Muscle of back (tissue), 13 donors: ENCODE measurements at places on chromosomes 11 and 22. TPM values are rescaled to one million over a fixed set of nuclear protein-coding genes. Genes with fewer than 3 reads are reported as not detected.

GRCh38 chr11:21723678-21724077 lies 469.2 kb upstream of the ANO5 start:
- DNase-seq: no peak

- DNase-seq: no peak
Measured at GRCh38 chr11:126991596-126991995, 9.0 kb downstream of the KIRREL3 start.

GRCh38 chr11:63508009-63508408 lies 2.1 kb downstream of the LGALS12 start:
- no peak for DNase-seq

The SLCO2B1 gene
- 12.3 TPM for polyA plus RNA-seq

The INPP5J gene
- polyA plus RNA-seq: 1.4 TPM

GRCh38 chr22:21622919-21623647 lies 6.7 kb downstream of the YDJC start:
- peak; percentile 32 for DNase-seq

- no peak for DNase-seq
Measured at GRCh38 chr11:12246989-12247388, 130.4 kb upstream of the PARVA start.

DNA sequence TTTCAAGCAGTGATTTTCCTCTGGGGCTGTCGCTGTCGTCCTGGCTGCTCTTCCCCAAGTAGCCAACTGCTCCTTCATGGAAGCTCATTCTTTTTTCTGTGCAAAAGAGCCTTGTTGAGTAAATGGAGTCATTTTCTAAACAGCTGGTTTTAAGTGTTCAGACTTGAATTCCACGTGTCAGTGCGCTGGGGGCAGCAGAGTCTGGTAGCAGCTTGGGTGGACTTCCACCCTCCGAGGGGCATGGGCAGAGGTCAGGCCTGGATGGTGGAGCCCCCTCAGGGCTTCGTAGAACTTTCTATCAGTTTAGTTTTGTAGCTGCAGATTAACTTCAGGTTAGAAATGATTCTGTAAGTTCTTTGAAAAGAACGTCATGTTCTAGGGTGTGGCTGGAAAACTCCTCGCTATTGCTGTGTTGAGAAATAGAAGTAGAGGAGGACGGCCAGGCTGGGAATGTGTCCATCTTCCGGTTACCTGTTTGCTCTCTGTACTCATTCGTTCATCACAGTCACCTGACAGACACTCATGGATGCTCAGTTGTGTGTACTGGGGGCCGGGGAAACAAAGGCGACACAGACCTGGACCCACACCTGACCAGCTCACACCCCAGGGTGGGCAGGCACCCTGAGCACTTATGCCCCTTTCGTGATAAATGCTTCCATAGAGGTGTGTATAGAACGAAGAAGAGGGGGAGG lies 270.7 kb downstream of the TBC1D22A start:
- no peak for DNase-seq

DNA sequence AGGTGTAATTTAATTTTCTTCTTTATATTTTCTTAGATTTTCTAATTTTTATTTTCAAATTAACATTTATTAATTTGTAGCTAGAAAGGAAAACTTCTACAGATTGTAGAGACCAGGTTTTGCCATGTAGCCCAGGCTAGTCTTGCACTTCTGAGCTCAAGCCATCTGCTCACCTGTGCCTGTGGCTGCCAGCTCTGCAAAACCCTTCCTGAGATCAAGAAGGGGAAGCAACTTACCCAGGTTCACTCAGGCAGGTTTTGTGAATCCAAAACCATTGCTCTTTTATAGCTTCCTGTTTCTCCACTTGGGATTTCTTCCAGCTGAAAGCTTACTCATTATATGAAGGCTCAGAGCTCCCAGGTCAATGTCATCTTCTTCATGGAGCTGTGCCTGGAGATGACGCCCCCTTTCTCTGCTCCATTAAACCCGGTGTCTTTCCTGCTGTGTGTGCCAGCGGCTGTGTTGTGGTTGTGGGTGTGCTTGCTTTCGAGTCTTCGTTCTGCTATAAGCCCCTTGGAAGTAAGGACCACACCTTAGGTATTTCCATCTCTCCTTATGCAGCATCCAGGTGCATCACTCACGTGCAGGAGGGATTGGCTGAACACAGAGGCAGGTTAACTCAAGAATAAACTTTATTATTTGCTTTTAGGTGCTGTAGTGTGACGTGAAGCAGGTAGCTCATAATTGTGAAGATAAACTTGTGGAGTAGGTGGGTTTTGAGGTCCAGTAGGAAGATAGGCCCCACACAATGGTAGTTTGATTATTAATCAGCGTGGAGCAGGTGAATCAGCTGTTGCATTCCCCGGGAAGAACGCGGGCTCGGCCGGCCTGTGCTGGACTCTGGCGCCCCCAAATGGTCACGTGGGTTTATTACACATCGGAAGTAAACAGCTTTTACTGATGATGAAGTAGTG lies 42.2 kb upstream of the INCENP start:
- DNase-seq: peak; percentile 81

DNA sequence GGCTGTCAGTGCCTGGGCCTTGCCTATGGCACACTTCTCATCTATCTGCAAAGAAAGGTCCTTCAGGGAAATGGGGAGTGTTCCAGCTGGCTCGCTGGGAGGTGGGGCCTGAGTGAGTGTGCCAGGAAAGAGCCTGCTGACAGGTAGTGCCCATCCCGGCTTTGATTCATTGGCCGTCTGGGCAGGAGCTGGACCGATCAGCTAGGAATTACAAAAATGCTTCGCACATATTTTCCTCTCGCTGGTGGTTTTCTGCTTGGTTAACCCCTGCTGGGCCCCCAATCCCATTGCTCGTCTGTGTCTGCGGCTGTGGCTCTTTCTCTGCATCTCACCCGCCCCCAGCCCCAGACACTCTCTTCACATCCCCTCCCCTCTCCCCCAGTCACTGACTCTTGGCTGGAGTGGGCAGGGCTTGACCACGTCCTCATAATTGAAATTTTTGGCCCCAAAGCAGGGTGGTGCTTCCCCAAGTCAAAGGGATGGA lies 10.8 kb downstream of the LIF start:
- no peak for DNase-seq

DNA sequence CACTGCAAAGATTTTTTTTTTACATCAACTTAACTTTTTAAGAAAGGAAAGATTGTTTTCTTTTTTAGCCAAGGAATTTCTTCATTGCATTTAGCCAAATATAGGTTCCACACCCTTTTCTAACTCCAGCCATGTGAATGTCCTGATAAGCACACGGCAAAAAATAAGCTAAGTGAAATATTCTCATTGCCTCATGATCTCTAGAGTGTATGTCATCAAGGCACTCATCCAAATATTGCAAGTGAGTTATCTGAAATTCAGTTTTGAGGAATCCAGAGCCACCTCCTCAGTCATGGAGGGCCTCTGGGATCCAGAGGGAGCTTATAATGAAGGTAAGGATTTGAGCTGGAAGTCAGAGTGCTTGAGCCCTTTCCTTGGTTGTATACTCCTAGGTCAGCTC lies 80.0 kb downstream of the BLID start:
- peak; percentile 76 for DNase-seq

- DNase-seq: peak; percentile 38
Measured at GRCh38 chr11:61912530-61912898, 4.9 kb downstream of the RAB3IL1 start.

DNA sequence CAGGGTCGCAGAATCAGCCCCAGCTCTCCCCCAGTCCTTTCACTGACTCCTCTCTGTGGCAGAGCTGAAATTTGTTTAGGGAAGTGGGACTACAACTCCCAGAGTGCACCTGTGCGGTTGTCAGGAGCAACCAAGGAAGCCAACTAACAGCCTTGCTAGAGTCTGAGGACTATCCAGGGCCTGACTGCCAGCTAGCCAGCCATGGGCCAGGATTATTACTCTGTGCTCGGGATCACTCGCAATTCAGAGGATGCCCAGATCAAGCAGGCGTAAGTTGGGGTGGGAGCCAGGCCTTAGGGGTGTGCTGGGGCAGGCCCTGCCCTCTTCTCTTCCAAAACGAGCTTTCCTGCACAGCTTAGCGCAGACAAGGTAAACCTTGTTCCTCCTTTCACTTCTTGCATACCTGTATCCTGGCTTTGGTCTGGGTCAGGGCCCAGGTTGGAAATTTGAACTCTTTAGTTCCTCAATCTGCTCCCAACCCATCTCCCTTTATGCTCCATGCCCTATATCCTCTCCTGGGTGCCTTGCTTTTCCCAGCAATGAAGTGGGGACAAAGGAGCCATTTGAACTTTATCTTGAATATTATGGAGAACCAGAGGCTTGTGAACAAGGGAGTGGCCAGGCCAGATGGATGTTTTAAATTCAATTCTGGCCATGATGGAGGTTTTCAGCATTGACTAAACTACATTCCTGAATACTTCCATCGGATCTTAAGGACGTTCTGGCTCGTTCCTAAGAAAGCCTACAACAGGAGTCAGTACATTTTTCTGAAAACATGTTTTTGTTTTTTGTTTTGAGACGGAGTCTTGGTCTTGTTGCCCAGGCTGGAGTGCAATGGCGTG lies at the start of gene DNAJB13:
Gene DNAJB13 (plus strand): TSS at position 158 of the 842 bp plus-strand sequence. CDS start 44 bp downstream, at position 202.
- DNase-seq: no peak

The OR5T3 gene
- polyA plus RNA-seq: not detected

DNA sequence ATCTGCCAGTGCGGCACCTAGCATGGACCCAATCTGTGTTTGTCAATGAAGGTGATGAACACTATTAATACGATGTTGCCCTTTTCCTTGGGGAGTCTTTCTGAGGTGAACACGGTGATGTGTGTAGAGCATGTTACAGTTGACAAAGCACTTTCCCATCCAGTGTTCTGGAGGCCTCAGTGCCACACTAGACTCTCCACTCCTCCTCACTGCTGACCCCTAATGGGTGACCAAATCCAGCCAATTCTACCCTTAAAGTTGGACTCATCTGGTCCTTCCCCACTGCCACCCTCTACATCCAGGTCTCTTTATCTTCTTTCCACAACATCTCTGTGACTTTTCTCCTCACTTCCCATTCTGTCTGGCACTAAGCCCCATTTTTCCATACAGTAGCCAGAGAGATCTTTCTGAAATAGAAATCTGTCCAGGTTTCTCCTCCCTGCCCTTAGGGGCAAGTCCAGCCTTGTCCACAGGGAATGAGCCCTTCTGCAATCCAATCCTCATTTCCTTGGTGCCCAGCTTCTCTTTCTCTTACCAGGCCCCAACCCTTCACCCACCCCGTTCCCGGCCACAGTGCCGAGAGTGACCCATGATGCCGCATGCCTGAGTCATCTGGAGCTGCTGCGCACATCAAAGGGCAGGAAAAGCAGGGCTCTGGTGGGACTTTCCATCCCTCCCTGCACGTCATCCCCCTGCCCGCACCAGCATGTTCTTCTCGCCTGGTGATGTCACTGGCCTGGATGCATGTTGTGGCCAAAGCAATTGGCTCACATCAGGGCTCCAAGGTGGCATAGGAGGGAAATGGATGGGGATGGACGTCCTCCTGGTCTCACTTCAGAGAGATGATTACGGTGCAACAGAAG lies 64.2 kb downstream of the RASSF10 start:
- DNase-seq: peak; percentile 12

The CLTCL1 gene
- 27.6 TPM for polyA plus RNA-seq

DNA sequence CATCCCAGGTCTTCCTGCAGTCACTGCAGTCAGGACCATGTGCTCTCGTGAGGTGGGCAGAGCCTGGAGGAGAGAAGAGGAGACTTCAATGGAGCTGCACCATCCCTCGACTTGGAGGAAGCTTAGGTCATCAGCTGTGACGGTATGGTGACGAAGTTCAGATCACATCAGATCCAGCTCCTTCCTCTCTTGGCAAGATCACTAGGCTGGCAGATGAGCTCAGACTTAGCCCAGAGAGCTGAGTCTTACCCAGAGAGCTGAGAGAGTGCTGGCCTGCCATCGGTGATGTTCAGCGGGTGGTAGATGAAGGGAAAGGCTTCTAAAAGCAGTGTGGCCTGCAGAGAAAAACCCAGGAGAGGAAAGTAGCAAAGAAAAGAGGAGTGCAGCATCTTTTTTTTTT lies 1.8 kb upstream of the SLC15A3 start:
- no peak for DNase-seq

The C22orf15 gene
- polyA plus RNA-seq: 0.16 TPM

DNA sequence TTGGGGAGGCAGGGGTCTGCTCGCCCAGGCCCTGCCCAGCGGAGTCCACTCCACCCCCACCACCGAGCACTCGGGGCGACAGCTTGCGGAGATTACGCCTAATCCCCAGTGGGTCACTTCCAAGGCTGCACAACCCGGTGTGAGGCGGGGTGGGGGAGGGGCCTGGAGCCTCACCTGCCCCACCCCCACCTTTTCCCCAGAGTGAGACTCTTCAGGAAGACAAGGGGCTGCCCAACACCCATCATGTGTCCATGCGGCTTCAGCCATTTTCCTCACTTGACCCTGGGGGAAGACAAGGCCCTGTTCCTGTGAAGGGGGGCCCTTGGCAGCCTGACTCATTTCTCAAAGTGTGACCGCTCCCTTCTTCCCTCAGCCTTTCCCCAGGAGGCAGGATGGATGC lies 12.5 kb downstream of the SYNGR1 start:
- no peak for DNase-seq

DNA sequence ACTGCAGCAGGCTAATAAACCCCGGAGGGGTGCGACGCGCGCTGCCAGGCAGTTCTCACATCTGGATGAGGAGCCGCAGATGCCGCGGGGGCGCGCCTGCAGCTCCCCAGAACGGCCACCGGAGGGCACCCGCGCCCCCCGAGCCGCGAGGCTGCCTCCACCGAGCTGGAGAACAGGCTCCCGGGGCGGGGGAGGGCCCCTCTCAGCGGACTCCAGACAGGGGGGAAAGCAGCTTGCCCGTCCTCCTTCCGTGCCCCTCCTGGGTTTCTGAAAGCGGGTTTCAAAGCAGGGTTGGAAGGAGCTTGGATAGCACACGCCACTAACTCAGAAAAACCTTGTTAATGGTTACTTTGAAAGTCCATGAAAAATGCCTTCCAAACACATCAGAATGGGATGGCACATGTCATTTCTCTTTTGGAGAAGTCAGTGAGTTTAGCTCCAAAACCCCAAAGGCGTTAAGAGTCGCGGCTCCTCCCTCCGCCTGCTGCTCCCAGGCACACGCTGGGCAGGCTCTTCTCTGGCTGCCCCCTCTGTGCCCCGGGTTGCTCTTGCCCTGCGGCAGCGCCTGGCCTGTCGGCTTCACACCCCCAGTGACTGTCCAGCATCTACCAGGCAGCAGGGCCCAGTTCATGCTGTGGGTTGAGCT lies 317.8 kb downstream of the NTM start:
- DNase-seq: peak; percentile 78

The SCN2B gene
- polyA plus RNA-seq: 2.5 TPM

- DNase-seq: no peak
Measured at GRCh38 chr11:127890030-127890615, 697.2 kb downstream of the ETS1 start.

The P2RX6 gene
- polyA plus RNA-seq: 20.5 TPM

The OR5L2 gene
- polyA plus RNA-seq: not detected

- no peak for DNase-seq
Measured at GRCh38 chr22:32637951-32638350, 163.3 kb downstream of the FBXO7 start.

The NRIP3 gene
- 1.1 TPM for polyA plus RNA-seq

GRCh38 chr11:19714387-19715363 lies 2.0 kb downstream of the NAV2 start:
- no peak for DNase-seq
